GF-D8 (cell line): ENCODE measurements at places on chromosomes 5 and 9.

GRCh38 chr5:142915813-142916424, 145.7 kb downstream of the ARHGAP26 start:
- no peak for DNase-seq

DNA sequence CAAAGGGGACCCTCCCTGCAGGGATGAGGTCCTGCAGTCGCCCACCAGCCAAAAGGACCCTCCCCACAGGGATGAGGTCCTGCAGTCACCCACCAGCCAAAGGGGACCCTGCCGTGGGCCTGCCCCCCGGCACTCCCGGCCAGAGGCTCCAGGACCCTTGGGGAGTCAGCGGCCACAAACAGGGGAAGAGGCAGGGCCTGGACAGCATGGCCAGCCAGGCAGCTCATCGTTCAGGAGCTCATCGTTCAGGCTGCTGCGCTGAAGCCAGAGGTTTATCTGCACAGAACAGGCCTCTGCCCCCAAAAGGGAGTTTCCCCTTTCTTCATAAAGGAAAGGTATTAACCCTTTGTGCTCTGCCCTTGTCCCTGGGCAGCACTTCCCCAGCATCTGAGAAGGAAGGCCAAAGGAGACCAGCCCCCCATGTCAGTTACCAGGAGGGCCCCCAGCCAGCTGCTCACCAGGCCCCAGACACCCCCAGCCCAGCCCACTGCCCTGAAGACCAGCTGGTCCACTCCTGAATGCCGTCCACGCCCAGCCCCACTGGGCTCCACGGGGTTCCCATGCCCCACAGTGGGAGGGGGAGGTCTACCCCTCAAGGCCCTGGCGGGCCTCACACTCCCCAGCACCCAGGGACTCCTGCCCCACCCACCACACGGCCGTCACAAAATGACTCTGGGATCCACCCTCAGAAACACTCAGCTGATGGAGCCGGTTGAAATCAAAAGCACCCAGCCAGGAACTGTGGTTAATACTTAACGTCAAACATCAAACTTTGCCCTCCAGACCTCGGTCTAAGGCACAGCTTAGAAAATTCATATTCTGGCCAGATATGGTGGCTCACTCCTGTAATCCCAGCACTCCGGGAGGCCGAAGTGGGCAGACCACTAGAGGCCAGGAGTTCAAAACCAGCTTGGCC, 6.3 kb downstream of the SLC12A7 start:
- DNase-seq: no peak

DNA sequence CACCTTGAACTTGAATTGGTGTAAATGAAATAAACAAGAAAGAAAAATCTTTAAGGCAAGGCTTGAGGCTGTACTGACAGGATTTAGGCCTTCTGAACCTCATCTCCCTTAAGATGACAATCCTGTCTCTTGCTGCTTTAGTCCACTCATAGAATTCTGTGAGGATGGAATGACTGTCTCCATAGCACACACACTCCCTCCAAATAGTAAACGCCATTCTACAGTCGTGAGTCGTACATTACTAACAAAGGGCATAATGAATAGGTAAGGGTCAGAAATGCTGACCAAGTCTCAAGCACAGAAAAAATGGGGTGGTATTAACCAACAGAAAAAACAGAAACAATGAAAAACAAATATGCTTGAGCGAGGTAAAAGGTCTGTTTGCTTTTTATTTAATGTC, 71.8 kb upstream of the SIMC1 start:
- no peak for DNase-seq

GRCh38 chr9:112784020-112784785, 33.6 kb downstream of the SNX30 start:
- no peak for DNase-seq

GRCh38 chr5:83662558-83662957, 58.1 kb downstream of the HAPLN1 start:
- no peak for DNase-seq

DNA sequence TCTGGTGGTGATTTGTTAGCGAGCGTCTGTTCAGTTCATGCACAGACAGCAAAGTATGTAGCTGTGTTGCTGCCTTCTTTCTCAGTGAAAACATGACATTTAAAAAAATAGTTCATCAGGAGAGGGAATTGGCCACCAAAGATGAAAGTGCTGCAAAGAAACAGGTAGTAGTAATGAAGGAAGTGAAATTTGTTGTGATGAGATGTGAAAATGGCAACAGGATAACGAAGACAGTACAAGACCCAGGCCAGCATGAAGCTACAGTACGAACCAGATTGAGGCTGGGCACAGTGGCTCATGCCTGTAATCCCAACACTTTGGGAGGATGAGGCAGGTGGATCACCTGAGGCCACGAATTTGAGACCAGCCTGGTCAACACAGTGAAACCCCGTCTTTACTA, 136.0 kb downstream of the SMARCA2 start:
- no peak for DNase-seq

DNA sequence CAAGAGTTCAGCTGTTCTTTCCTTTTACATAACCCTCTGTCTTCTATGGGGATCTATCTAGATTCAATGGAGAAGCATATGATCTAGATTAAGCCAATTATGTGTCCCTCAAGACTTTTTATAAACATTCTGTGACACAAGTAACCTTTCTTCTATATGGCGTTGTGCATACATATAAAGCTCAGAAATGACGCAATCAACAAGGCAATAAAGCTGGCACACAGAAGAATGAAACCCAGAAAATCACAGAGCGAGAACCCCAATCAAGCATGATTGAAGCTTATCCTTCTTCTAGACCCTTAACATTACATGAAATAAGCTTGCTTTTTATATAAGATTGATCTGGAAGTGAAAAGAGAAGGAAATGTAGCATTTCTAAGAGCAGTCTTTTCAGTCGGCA, 178.9 kb downstream of the DMRTA1 start:
- no peak for DNase-seq

DNA sequence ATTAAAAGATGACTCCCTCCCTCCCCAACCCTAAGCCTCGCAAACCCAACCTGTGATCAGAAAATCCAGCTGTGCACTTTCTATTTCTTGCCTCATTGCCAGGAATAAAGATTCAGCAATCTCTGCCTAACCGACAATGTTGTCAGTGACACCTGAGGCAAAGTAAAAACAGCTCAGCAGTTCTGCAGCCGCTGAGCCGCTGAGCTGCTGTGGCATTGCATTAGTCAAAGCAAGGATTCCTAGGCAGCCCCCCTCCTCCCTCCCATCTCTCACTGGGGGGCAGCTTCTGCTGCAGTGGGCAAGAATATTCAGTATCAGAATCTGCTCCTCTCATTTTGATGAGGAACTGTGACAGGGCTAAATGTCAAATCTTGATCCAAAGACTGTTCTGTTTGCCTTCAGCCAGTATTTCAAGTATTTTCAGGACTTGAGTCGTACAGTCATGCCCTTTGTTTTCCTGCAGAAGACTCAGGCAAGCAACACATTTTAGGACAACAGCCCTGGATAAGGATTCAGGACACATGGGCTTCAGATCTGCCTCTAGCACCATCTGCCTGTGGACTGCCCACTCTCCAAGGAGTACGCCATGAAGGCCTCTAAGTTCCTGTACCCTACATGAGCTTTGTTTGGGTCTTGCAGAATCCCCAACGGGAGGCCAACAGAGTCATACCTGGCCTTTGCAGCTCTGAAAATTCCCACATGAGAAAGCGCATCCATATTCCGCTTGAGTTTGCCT, 41.1 kb upstream of the DAP start:
- no peak for DNase-seq

- DNase-seq: no peak
Observed at GRCh38 chr5:6107675-6108539, 270.4 kb downstream of the MED10 start.

DNA sequence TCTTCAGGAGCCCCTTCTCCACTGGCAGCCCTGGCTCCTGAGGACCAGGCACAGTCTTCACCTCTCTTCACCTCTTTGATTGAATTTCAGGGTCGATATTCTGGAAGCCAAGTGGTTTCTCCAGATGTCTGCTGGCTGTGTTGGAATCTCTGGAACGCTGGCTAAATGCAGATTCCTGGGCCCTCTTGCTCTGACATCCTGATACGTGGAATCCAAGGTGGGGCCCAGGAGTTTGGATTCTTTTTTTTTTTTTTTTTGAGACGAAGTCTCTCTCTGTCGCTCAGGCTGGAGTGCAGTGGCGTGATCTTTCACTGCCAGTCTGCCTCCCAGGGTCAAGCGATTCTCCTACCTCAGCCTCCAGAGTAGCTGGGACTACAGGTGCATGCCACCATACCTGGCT, 26.8 kb upstream of the IER5L start:
- no peak for DNase-seq

DNA sequence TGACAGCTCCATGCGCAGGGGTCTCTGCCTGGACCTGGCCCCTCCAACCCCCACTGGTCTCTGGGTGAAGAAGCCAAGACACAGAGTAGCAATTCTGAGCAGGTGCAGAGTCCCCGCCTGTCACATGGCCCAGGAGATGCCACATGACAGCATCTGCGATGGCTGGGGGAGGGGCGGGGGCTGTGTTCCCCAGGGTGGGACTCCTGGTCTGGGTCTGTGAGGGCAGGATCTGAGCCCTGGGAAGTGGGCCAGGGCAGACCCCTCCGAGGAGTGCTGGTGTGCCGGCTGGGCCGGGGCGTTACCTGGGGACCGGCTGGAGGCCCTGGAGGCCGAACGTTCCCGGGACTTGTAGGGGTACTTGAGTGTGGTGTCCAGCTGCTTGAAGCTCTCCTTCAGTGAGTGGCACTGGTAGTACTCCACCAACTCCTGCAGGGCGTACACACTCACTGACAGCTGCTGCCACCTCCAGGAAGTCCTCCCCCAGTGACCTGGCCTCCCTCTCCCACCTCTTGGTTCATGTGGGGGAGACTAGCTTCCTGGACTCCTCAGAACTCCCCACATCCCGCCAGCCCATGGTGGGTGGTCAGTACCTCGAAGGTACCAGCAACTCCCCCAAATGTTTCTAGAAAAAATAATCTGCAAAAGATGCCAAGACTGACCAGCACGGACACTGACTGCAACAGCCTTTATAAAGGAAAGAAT, 32.1 kb upstream of the SARDH start:
- DNase-seq: no peak

DNA sequence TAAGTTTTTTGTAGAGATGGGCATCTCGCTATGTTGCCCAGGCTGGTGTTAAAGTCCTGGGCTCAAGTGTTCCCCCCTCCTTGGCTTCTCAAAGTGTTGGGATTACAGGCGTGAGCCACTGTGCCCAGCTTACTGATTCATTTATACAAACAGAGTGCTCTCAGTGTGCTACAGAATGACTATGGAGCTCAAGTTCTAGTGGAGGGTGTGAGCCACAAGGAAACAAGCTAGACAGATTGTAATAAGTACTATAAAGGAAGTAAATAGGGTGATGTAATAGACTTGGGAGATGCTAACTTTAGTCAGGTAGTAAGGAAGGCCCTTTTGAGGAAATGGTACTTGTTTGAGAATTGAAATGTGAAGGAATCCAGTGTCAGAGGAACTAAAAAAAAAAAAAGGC, 1.7 kb upstream of the TMEM267 start:
- DNase-seq: peak; percentile 12

- DNase-seq: no peak
Observed at GRCh38 chr5:168295574-168296201, 4.2 kb downstream of the WWC1 start.

DNA sequence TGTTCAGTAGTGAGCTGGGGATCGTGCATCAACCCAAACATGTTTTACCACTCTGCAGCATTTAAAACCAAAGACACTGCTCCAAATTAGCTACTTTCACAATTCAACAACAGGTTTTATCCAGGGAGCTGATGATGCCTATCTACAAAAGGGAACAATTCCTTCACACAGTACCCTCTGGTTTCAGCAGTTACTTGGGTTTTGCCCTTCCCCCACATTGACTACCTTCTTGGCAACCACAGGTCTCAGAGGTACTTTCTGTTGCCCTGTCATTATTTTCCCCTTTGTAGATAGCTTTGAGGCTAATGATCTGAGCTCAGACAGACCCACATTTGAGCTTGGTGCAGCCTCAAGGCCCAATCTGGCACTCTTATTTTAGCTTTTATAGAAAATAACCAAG, 96.1 kb downstream of the WDR41 start:
- no peak for DNase-seq

DNA sequence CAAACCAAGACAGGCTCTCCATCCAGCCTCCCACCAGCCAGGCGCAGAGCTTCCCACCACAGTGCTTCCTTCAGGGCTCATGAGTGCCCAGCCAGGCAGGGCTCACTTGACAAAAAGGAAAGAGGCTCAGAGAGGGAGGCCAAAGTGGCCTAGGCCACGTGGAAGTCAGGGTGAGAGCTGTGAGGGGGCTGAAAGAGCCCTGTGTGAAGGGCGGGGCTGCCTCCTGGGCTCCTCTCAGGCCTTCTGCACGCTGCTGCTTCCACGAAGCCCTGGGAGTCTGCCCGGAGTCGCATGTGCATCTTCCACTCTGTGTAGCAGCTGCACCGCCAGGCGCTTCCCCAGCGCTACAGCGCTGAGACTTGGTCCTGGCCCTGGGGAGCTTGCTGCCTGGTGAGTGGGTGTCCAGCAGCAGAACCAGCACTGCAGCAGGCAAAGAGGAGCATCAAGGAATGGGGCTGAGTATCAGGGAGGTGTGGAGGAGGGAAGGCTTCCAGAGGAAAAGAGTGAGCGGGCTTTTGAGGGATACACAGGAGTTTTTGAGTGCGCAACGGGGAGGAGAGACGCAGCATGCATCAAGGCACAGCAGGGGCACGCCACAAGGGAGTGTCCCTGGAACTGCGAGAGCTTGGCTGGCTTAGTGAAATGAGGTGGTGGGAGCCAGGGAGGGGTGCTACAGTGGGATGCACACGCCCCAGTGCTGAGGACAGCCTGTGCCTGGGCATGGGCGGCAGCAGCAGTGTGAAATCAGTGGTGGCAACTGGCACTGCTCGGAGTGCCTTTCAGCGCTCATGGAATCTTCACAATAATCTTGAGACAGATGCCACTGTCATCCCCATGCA, 178.0 kb downstream of the GAPVD1 start:
- no peak for DNase-seq

DNA sequence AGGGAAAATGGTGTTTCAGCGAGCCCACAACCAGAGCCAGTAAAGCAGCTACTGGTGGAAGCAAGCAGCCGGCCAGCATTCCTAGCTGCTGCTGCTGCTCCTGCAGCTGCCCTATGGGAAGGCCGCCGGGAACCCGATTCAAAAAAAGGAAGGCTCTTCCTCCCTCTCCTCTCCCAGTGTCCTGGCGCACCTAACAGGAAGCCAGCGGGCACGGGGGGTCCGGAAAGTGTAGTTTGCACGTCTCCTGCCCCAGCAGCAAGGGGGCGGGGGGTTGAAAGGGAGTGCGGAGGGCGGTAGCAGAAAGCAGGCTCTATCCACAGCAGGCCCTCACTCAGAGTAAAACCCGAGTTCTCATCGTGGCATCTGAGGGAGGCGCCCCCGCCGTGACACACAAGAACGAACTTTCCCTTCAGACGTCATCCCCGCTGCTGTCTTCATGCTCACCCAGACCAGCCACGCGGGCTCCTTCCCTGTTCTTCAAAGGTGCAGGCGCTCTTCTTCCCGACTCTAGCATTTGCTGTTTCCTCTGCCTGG, 16.5 kb downstream of the GRXCR2 start:
- DNase-seq: no peak

DNA sequence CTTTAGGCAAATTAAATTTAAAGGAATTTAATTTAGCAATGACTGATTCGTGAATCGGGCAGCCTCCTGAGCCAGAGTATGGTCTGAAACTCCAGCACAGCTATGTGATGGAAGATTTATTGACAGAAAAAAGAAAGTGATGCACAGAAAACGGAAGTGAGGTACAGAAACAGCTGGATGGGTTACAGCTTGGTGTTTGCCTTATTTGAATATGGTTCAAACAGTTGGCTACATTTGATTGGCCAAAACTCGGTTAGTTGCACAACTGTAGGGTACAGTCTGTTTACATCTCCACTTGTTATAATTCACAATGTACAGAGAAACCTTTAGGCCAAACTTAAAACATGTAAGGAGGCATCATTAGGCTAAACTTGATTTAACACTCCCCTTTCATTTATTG, 1716.1 kb upstream of the C9orf72 start:
- DNase-seq: no peak
